HFFc6 (cell line): ENCODE measurements at places on chromosomes 2 and 18.
A peak's percentile ranks its signal among the peaks of the same experiment; 100 is the strongest.

DNA sequence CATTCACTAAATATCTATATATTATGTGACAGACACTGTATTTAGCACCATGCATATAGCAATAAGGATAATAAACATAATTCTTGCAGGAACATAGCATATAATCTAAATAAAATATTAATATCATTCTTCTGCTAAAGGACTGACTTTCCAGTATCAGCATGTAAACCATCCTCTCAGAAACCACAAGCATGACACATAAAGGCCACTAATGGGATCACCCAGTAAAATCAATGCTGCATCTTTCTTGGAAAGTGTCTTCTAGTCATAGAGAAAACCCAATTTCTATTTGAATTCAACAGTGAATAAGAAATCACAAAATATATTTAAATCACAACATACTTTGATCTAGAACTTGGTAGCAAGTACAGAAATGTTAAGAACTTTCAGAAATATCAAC is 5.8 kb upstream of the LRP1B start:
- DNase-seq = no peak

DNA sequence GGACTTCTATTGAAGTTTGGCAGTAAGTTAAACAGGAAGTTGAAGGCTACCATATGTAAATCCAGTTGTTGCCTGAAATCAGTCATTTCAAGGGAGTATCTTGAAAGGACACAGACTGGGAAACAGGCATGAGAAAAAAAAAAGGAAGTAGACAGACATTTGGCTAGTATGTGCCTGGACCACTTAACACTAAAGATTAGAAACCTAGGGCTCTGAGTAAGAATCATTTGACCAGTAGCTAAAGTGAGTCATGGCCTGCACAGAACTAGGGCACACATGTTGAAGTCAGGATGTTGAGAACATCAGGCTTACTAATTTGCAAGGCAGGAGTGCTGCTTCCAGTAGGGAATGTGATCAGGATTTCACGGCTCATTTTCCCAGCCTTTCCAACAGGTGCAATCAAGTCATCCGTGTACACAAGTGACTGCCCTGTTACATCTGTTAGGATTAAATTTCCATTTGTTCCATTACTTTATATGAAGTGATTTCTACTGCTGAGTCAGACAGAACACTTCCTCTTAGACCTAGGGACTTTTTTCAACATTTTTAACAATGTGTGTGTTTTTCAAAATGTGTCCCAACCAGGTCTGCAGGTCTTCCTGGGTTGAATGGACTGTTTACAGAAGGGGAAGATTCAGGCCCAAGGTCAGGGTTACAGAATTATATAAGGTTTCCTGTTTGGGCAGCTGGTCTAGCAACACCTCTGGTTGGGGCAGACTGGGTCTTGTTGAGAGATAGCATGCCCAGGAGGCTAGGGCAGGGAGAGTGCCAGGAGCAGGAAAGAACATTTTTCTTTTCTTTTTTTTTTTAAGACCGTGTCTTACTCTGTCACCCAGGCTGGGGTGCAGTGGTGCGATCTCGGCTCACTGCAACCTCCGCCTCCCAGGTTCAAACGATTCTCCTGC is 145.6 kb downstream of the TGIF1 start:
- peak; percentile 87 for DNase-seq

GRCh38 chr2:24984912-24985311 is 13.2 kb upstream of the DNAJC27 start:
- DNase-seq = no peak

DNA sequence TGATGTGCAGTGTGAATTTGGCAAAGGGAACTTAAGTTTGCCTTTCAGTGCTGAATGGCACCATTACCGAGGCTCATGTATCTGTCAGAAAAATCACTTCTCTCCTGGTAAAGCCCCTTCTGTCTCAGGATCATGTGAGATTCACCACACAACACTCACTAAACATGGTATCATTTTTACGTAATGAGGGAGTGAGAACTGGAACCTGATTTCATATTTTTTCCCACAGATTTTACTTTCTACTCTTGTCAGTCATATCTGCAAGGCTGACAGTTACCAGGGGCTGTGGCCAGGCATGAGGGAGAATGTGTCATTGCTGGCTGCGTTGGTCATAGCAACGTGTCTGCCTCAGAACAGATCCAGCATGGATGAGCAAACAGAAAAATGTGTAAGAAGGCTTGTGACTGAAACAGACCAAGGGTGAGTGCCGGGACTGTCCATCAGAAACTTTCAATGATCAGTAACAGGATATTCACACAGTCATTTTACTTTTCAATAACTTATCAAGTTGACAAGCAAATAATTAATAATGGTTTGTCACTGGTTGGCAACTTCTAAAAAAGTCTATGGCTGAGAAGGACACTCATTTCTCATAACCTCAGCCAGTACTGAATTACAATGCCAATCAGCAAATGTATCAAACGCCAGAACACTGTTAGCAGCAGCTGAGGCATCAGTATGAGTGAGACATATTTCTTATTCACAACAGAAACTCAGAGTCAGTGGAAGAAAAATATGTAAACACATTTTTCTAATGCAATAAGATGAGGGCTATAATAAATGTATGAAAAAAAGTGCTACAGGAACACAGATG is 100.5 kb downstream of the CDC42EP3 start:
- peak; percentile 89 for DNase-seq

GRCh38 chr2:216350214-216350791 is 22.0 kb downstream of the MARCHF4 start:
- peak; percentile 70 for DNase-seq

DNA sequence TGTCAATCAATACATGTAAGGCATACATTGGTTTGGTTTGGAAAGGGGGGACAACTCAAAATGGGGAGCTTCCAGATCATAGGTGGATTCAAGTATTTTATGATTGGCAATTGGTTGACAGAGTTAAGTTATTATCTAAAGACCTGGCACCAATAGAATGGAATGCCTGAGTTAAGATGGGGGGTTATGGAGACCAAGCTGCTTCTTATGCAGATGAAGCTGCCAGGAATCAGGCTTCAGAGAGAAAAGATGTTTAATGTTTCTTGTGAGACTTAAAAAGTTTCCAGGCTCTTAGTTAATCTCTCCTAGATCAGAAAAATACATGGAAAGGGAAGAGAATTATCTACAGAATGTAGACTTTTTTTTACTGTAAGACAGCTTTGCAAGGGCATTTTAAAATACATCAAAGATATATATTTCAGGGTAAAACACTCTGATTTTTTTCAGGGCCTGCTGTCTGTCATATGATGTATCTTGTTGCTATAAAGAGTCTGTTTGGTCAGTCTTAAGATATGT is 1343.2 kb upstream of the LRRTM1 start:
- DNase-seq = no peak

DNA sequence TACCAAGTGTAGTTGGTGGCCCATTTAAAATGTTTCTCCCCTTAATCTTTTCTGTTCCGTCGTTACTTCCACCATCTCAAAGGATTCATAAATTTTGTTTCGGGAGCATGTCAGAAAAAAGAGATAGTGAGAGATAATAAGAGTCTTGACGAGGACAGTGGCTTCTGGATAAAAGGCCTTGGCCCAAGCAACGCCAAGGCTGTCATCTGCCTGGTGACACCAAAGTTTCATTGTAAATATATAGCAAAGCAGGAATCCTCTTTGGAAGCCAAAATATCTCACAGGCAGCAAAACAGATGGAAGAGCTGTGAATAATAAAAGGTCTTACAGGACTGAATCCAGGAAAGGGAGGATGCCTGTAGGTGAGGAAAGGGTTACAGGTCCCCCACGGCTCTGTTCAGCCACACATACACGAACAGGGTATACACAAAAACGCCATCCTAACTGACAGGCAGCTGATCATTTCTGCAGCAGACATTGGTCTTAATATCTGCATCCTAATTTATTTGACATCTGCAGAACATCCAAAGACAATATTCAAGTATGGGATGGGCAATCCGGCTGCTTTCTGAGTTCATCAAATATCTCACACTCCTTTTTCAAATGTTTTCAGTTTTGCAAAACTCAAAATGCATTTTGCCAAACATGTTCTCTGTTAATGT is 382.8 kb downstream of the OSR1 start:
- DNase-seq = no peak

- DNase-seq = no peak
These were observed 69.5 kb downstream of the KCNH7 start for GRCh38 chr2:162769066-162769465.

DNA sequence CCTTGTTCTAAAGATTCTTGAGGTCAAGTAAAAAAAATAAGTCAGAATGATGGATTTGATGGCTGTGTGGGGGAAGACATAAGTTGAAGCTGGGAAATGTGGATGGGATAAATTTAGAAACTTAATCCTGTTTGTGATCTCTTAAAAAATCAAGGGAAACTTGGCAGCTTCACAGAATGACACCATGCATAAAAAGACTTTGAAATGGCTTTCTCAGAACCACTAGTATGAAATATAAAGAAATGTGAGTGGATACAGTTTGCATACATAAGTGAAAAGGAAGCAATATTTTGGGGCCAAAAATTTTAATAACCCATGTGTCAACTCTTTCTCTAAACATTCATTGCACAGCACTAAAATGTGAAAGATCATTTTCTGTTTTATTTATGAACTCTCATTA is 21.7 kb downstream of the CDH19 start:
- DNase-seq = no peak

- DNase-seq = no peak
These were observed 1.5 kb downstream of the RNF152 start for GRCh38 chr18:61891271-61891670.
